HCT116 (cell line): ENCODE measurements at places on chromosomes 13 and 19.

- no peak for DNase-seq
Observed at GRCh38 chr19:18390065-18390907, 4.3 kb downstream of the GDF15 start.

DNA sequence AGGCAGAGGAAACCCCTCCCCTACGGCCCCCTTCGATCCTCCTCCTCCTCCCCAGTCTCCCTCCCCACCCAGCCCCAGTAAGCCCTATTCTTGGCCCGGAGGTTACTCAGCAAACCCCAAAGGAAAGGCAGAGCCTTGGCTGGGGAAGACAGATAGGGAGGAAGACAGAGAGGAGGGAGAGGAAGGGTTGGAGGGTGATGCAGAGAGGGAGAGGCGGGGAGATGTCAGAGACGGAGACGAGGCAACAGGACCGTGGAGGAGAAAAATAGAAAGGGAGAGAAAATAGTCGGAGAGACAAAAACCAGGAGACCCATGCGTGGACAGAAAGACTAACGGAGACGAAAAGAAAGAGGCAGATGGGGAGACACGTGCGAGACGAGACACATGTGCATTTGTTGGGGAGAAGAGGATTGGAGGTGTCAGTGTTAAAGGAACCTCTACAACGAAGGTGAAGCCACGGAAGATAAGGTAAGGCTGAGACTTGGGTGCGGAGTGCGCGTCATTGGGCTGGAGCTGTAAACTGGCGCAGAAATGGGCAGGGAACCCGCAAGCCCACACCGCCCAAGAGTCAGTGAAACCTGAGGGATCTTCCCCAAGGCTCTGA is 2.9 kb downstream of the TGFB1 start:
- no peak for DNase-seq

- no peak for DNase-seq
Observed at GRCh38 chr13:110650436-110650835, 35.1 kb downstream of the NAXD start.

GRCh38 chr13:69423844-69424243 is 683.8 kb upstream of the ATXN8OS start:
- DNase-seq, result no peak

GRCh38 chr13:59504407-59504806 is 659.3 kb downstream of the DIAPH3 start:
- DNase-seq, result no peak

DNA sequence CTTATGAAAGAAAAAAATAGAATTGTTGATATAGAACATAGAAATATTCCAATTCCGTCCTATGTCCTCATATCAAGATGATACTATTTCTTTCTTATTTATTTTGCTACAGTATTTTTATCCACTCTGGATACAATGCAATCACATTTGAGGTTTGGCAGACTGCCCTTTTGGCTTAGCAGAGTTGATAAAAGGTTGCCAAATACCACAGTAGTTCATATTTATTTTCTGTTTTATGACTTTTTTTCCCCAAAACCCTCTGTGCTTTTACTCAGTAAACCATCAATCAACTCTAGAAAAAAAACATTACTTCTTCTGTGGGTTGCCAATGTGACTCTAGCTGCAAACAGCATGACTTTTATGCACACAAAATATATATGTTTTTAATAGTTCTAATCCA is 424.5 kb downstream of the PCDH9 start:
- no peak for DNase-seq
